Activated B cell treated with CpG ODN at 0.5 μM for 24 hours (primary cell): ENCODE measurements at places on chromosomes 2 and 18. TPM values are rescaled to one million over a fixed set of nuclear protein-coding genes. Genes with fewer than 3 reads are reported as not detected.

- no peak for DNase-seq
Observed at GRCh38 chr2:229057976-229058553, 213.0 kb downstream of the PID1 start.

DNA sequence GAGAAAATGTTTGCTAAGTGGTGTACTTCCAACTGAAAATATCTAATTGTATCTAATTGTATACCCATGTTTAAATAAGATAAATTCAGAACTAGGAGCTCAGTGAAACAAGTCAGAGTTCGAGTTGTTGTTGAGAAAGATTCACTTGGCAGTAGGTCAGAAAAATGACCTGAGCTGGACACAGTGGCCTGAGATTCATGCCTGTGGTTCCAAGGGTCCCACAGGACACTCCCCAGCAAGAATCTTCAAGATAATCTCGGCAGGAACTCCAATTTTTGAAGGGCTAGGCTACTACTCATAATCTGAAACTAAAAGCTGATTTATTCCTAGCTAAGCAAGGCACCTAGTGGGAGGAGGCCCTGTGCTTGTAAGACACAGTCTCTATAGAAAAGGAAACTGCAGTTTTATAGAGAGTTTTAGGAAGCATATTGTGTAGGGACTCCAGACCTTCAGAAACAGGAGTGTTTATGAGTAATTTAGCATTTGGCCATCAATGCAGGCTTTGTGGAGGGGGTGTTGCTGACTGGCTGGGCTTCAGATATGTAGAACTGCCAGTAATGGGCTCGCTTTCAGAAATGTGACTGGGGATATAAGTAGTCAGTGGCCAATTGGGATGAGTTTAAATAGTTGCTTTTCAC, 43.2 kb downstream of the SP140 start:
- no peak for DNase-seq

Gene NEB
- total RNA-seq, result 1.2 and 2.0 TPM in 2 replicates

DNA sequence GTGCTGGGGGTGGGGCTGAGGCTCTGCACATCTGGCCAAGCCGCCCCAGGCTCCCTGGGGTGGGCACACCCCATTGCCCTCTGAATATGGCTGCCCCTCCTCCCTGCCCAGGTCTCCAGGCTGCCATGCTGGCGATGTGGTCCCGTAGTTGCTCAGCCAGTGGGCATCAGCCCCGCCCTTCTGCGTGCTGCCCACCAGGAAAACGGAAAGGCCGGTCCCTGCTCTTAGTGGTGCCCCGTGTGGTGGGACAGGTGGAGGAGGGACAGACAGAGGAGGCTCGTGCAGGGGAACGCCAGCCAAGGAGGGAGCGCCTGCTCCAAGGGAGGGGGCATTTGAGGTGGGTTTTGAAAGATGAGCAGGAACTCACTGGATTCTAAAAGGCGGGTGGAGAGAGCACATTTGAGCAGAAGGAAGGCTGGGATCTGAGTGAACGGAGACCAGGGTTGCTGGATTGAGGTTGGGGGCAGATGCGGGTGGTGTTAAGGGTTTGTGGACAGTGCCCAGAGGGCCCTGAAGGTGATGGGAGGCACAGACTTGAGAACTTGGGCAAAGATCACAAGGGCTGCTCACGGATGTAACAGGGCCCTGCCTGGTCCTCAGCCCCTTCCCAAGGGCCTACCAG, 6.7 kb upstream of the B3GNT7 start:
- DNase-seq, result no peak

GRCh38 chr2:239722760-239723470, 302.2 kb downstream of the NDUFA10 start:
- DNase-seq, result no peak

- no peak for DNase-seq
Observed at GRCh38 chr2:60552851-60553494, 481 bp downstream of the BCL11A start.

Gene RNF144A
- 0.56 and 0.89 TPM in 2 replicates for total RNA-seq

GRCh38 chr2:179726461-179727180, 134.8 kb downstream of the ZNF385B start:
- DNase-seq, result no peak

DNA sequence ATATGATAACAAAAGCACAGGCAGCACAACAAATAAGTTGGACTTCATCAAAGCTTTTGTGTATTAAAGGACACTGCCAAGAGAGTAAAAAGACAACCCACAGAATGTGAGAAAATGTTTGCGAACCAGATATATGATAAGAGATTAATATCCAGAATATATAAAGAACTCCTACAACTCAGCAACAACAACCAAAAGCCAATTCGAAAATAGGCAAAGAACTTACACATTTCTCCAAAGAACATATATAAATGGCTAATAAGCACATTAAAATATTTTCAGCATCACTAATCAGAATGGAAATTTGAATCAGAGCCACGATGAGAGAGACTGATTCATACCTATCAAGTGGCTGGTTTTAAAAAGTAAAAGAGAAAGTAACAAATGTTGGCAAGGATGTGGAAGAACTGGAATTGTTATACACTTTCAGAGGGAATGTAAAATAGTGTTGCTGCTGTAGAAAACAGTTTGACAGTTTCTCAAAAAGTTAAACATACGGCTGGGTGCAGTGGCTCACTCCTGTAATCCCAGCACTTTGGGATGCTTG, 25.2 kb downstream of the EPB41L5 start:
- DNase-seq, result no peak

DNA sequence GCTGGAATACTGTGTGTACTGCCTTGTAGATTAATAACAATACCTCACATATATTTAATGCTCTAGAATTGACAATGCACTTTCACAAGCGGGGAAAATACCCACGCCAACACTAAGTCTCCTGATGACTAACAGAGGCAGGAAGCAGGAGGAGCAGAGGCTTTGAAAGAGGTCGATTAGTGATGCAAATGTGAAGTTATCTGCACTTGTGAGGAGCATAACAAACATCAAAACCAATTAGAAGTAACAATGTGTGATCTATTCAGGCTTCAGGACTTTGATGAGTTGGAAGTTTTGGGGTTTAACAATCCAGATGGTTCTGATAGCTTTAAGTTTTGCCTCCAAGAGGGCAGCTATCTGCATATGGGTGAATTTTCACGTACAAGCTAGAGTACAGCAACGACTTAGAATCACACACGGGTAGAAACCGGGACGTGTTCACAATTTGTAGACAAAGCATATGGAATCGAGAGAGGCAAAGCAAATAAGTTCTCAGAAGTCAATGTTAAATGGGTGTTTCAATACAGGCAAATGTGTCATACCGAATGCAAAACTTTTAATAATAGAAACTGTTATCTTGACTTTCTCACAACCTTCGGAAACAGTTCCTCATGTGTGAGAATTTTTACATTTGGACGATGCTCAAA, 114.5 kb downstream of the METTL8 start:
- no peak for DNase-seq

Gene COL4A3
- 15.5 and 18.3 TPM in 2 replicates for total RNA-seq

DNA sequence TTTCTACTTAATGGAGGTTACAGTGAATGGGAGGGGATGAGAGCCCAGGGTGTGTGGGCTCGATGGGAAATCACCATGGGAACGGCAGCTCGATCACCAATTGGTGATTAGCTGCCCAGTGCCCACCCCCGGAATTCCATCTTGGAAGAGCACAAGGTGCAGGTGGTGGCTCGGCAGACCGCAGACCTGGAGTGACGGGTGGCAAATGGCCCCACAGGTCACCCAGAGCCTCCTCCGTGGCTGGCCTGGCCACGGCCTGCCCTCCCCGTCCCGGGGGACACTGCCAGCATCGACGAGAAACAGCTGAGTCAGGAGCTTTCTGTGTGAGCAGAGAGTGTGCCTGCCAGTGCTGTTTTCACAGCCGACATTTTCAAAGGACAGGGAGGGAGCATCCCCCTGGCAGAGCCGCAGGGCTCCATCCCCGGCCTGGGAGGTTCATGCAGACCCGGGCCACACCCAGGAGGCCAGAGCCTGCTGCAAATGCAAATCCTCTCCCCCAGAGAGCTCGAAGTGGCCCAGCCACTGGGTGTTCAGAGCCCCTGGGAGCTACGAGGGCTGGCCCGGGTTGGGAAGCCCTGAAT, 176.4 kb upstream of the MYT1L start:
- no peak for DNase-seq

Gene TPO
- not detected in 2 replicates for total RNA-seq

- no peak for DNase-seq
Observed at GRCh38 chr2:117555965-117556364, 258.5 kb upstream of the DDX18 start.

Gene TSPYL6
- not detected in 2 replicates for total RNA-seq

Gene MRPL33
- 24.6 and 27.4 TPM in 2 replicates for total RNA-seq

DNA sequence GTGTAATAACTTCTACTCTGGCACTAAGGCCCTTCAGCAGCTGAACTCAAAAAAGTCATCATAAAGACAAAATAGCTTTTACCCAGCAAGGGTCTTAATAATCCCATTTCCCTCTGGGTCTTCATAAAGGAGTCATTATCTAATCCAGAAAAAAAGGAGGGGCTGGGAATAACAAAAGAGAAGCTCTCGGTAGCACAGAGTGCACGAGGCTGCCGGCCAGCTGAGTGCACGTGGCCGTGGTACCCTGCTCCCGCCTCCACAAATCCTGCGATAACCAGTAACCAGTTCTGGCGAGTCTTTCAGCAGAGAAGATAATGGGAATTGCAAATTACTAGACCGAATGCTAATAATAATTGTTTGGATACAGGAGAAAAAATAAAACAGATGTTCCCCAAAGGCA, 7.5 kb downstream of the NRP2 start:
- no peak for DNase-seq

DNA sequence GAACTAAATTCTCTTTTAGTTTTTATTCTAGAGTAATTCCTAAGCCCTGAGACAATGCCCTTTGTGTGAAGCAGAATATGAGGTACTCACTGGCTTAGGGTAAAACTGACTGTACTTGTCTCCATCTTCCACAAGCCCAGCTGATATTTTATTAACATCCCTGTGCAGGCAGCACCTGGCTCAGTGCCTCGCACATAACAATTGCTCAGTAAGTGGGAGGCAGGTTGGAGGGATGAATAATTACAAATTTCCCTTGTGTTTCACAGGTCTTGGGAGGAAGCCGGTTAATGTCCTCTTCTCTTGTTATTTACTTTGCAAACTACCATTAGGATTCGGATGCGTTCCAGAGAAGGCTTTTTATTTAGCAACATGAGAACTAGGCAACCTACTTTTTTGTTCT, 249.8 kb upstream of the FSHR start:
- no peak for DNase-seq

DNA sequence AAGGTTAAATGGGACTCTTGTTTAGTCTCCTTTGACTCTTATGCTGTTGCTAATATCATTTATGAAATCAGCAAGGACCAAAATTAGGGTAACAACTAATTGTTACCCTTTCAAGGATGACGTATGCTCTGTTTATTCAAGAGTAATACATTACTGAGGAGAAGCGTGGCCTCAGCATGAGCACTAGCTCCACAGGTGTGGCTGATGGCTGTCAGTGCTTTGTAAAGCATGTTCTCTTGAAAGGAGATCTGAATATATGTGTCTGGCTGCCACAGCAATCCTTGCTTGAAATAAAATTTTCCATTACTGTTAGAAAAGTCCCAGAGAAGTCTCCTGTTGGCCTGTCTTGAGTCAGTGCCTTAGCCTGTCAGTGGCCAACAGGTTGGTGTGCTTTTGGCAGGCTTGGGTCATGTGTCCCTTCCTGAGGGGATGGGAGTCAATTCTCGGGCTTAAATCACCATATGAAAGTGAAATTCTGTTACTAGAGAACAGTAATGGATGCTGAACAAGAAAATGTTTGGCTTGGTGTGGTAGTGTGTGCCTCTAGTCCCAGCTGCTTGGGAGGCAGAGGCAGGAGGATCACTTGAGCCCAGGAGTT, 32.7 kb downstream of the ABI2 start:
- no peak for DNase-seq

- no peak for DNase-seq
Observed at GRCh38 chr18:25895518-25895917, 194.9 kb downstream of the SS18 start.
